ENCODE measurements at places on chromosomes 3 and 15. TPM values are rescaled to one million over a fixed set of nuclear protein-coding genes. Genes with fewer than 3 reads are reported as not detected.
A peak's percentile ranks its signal among the peaks of the same experiment; 100 is the strongest.

GRCh38 chr3:67653425-67654098 is 850 bp downstream of the SUCLG2 start:
- H3K27me3 ChIP-seq, result no peaks in the 10 kb centered on the region
- peaks cover 5% of the 10 kb centered on the region for H3K4me1 ChIP-seq
- H3K4me3 ChIP-seq, result peak overlapping the region; percentile 94
- H3K27ac ChIP-seq, result peak overlapping the region; percentile 92
- H3K36me3 ChIP-seq, result no peaks in the 10 kb centered on the region

DNA sequence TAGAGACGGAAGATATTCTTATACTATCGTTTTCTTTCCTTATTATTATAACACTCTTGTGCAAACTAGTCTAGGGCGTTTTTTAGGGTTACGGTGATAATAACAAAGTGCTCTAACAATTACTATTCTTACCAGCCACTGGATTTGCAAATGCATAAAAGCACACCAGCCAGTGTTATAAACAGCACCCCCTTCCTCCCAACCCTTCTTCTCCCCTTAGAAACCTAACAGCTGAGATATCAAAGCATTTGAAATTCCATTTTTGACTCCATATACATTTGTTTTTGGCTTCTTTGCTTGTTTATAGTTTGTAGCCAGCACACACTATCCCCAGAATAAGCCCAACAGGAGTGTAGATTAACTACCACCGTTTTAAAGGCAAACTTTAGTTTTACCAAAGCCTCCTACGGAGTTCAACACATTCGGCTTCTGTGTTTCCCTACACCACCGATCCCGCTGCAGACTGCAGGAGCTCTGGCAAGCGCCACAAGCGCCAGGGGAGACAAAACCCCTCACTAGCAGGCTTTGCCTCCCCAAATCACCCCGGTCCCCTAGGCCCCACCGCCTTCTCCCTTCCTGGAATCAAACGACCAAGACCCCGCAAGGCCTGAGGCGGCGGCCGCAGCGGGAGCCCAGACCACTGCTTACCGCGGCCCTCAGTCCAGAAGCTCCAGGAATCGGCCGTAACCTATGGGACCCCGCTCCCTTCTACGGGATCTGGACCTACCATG is 461 bp downstream of the COPB2 start:
- peak overlapping the region; percentile 94 for H3K4me3 ChIP-seq
- no peaks in the 10 kb centered on the region for H3K27me3 ChIP-seq
- no peaks in the 10 kb centered on the region for H3K36me3 ChIP-seq
- no peak for DNase-seq
- H3K4me1 ChIP-seq, result peaks cover 5% of the 10 kb centered on the region

DNA sequence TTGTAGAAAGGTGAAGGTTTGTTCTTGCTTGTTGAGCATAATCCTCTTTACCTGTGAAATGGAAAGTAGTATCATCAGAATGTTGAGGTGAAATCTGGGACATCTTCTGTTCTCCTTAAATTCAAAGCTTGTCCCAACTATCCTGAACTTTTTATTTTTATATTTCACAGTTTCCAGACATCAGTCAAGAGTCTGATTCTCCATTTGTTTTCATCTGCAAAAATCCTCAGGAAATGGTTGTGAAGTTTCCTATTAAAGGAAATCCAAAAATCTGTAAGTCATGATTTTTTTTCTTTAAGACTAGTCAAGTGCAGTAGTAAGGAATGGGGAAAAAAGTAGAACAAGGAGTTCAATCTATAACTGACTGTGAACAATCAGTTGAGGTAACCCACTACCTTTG is 15.5 kb upstream of the ZNF609 start:
- no peaks in the 10 kb centered on the region for H3K4me1 ChIP-seq
- H3K27ac ChIP-seq, result no peak overlapping the region
- H3K4me3 ChIP-seq, result no peak overlapping the region

DNA sequence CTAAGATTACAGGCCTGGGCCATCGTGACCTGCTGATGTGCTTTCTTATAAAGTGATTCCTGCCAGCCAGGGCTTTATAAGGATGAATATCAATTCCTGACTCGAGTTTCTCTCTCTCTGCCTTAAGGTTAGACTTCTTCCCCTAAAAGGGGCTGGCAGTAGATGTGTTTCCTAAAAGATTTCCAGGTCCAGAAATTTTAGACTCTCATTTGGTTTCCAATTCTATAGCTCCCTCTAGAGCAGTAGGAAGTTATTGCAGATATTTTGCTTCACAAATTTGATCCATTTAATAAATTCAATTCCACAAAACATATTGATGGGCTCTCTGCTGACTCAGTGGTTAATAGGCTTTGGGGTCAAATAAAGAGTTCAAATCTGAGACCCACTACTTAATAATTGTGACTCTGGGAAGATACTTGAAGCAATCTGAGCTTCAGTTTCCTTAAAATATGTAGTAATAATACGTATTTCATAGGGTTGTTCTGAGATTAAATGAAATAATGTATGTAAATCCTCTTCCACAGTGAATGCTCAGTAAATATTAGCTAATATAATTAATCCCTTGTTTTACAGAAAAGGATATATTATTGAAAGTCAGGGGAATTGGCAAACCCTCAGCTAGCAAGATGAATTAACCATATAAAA is 2.1 kb downstream of the TRIM69 start:
- no peaks in the 10 kb centered on the region for H3K27me3 ChIP-seq
- DNase-seq, result no peak
- no peaks in the 10 kb centered on the region for H3K36me3 ChIP-seq

The STRC gene
- total RNA-seq, result 0.74 TPM

Measured in colonic mucosa (tissue), 4 donors.